CD4-positive, alpha-beta T cell treated with Interleukin-10 for 1 hour (primary cell): ENCODE measurements at places on chromosomes 6 and 20.

DNA sequence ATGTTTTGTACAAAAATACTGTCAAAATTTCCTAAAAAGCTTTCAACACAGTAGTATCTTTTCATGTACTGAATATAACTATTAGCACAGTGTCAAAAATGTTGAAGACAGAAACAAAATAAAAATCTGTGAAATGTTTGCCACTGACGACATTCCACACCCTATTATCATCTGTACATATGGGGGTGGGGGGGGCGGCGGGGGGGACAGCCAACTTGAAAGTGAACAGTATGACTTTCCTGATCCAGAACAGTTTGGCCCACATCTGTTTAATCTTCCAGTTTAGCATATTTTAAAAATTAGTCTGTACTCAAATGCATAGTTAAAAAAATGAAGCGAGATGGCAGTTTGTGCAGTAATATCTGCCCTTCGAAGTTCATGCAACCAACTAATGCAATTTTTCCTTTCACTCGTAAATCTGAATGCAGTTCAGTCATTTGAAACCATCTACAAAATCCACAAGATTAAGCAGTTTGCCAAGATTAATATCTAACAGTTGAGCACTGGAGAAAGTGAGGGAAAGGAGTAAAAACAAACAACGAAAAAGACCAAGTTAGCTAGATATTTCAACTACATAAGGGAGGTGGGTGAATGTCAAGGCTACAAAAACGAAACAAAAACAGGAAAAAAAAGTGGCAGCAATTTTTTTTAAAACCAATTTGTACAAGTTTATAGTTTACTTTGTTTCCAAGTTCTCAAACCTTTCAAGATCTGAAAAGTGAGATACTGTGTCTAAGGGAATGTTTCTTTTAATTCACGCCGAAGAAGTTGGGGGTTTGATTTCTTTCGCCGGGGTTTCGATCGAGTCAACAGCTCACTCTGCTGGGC, 1.9 kb downstream of the CITED2 start:
- DNase-seq, result no peak

GRCh38 chr6:107114926-107115694, at the start of gene BEND3:
TSS of gene BEND3 (minus strand) at chr6:107115515. CDS start at chr6:107099285, 16,230 bp downstream.
- peak; percentile 63 for DNase-seq

DNA sequence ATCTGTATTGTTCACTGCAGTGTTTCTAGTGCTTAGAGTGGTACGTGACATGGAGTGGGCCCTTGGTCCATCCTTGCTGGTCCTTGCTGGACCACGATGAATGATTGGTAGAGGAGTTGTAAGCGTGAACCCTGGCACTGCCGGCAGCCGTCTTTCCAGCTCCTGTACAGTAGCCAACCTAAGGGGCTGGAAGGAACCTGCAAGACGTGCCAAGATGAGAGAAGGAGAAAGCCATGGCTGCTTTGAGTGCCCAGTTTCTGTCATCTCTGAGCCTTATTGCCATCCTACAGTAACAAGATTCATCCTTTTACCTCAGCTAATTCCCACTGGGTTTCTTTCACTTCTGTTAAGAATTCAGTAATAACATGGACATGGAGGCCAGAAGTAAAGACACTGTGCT, 5.9 kb downstream of the DHX35 start:
- no peak for DNase-seq

- DNase-seq, result no peak
These were observed 367.5 kb downstream of the GRIK2 start for GRCh38 chr6:101760843-101761621.

GRCh38 chr20:52349806-52350205, 158.2 kb upstream of the ZFP64 start:
- no peak for DNase-seq

GRCh38 chr6:63785006-63785405, 149.4 kb downstream of the PHF3 start:
- no peak for DNase-seq
